ENCODE measurements at places on chromosomes 7 and 10. TPM values are rescaled to one million over a fixed set of nuclear protein-coding genes. Genes with fewer than 3 reads are reported as not detected.

Gene PNLIPRP1
- not detected for total RNA-seq

Gene TRIM73
- total RNA-seq: 12.4 TPM

Gene AKR1C4
- not detected for total RNA-seq

Gene MUC3A
- total RNA-seq: not detected

Gene FERD3L
- total RNA-seq: not detected

Gene PANK1
- total RNA-seq: 6.4 TPM

Gene KIF5B
- total RNA-seq: 61.3 TPM

Gene CRTAC1
- total RNA-seq: not detected

Gene KCP
- total RNA-seq: 0.10 TPM

Gene IDI2
- not detected for total RNA-seq

Gene DENND11
- 28.9 TPM for total RNA-seq

DNA sequence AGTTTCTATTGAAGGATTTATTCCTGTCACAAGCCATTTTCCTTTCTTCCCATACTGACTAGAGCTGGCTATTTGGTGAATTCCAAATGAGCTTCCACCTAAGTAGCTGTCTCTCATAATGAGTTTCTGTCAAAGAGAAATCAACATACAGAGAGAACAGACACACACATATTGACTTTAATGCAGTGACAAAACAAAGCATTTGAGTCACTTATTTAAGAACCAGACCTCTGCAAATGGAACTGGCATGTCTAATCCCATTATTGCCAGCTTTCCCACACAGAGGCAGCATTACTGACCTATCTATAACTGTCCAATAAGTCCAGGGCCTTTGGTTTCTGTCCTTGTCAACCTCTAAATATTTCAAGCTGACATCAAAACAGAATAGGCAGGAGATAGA, 179.3 kb upstream of the CSTF2T start:
- DNase-seq: no peak

- DNase-seq: no peak
These were observed 163.3 kb upstream of the AKR1E2 start for GRCh38 chr10:4662576-4663161.

GRCh38 chr7:85733169-85733915, 546.5 kb upstream of the SEMA3D start:
- DNase-seq: no peak

GRCh38 chr7:139699640-139700504, 77.9 kb downstream of the HIPK2 start:
- no peak for DNase-seq

GRCh38 chr7:33459340-33459751, 330.0 kb downstream of the BBS9 start:
- no peak for DNase-seq

- no peak for DNase-seq
These were observed 166.1 kb downstream of the DNAJB9 start for GRCh38 chr7:108735814-108736213.

DNA sequence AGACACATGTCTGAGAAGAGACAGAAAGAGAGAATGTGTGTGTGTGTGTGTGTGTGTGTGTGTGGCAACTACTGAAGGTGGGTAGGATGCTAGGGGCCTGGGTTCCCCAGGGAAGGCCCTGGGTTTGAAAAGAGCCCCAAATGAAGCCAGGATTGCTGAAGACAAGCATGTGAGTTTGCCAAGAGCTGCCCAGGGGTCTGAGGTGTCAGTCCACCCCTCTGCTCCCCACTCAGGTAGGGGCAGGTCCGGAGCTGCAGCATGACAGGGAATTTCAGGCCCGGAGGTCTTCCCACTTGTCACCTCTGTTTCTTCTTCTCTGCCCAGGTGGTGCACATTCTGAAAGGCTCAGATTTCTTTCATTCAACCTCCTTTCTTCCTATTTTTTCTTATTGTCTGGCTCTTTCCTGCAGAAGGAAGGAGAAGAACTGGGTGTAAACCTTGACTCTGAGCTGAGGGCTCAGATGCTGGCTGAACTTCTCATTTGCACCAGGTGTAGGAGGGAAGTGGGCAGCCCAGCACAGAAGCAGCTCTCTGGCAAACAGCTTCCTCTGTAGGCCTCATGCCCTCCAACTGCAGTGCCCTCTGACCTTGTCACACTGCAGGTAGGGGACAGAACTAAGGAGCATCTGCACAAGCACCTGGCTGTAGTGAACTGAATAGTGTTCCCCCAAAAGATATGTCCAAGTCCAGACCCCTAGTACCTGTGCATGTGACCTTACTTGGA, 79.6 kb upstream of the LRRC4 start:
- DNase-seq: peak; percentile 21

- DNase-seq: no peak
These were observed 49.8 kb upstream of the AKR1E2 start for GRCh38 chr10:4776234-4776638.

DNA sequence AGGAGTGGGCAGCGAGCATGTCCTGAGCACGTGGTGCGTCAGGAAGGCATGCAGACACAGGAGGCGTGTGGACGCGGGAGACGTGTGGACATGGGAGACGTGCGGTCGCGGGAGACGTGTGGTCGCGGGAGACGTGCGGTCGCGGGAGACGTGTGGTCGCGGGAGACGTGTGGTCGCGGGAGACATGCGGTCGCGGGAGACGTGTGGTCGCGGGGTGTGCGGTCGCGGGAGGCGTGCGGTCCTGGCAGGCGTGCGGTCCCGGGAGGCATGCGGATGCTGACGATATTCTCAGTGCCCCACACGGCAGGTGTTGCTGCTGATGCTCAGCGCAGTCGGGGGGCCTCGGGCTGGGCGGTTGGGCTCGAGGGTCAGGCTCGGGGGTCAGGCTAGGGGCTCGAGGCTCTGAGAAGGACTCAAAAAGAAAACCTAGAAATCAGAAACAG, 94.2 kb downstream of the NKX6-2 start:
- DNase-seq: no peak

DNA sequence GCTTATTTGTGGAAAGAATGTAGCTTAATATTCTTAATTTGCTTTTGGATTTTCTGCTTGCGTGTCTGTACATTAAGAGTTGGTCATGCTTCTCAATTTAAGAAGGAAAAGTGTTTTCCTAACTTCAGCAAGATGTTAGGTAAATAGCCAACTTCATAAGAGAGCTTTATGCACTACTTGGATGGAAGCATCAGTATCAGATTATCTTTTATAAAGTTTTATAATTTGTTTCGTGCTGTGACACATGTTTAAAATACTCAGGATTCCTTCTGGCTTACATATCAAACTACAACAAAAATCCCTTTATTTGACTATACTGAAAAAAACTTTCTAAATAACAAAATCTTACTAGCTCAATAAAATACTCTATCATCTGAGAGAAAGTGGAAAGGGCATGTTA, 34.8 kb upstream of the AGR2 start:
- DNase-seq: no peak

DNA sequence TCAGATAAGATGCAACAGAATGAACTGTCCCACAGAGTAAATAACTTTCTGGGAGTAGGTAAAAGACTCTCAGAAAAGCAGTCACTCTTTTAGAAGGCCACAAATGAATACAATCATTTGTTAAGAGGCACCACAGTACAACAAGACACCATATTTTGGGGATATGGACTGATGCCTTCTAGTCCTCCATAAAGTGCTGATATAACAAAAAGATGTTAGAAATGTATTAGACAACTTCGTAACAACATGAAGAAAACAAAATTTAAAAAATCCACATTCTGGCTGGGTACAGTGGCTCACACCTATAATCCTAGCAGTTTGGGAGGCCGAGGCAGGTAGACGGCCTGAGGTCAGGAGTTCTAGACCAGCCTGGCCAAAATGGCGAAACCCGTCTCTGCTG, 111.3 kb downstream of the HIPK2 start:
- DNase-seq: no peak
